Uterus (tissue), 4 donors: ENCODE measurements at places on chromosomes 16 and 17. TPM values are rescaled to one million over a fixed set of nuclear protein-coding genes. Genes with fewer than 3 reads are reported as not detected.
A peak's percentile ranks its signal among the peaks of the same experiment; 100 is the strongest.

GRCh38 chr16:50234771-50235556 lies 31.4 kb upstream of the ADCY7 start:
- no peak overlapping the region for H3K4me3 ChIP-seq
- H3K36me3 ChIP-seq, result no peaks in the 10 kb centered on the region
- DNase-seq, result no peak
- no peak overlapping the region for H3K27ac ChIP-seq
- no peaks in the 10 kb centered on the region for H3K4me1 ChIP-seq

- no peak overlapping the region for H3K4me3 ChIP-seq
- no peak for DNase-seq
- H3K4me1 ChIP-seq, result no peaks in the 10 kb centered on the region
- no peaks in the 10 kb centered on the region for H3K27me3 ChIP-seq
Observed at GRCh38 chr17:63002625-63003024, 36.6 kb downstream of the TANC2 start.

GRCh38 chr16:72785171-72785570 lies 262.8 kb downstream of the ZFHX3 start:
- no peak overlapping the region for H3K4me3 ChIP-seq
- H3K36me3 ChIP-seq, result no peaks in the 10 kb centered on the region
- H3K27ac ChIP-seq, result no peak overlapping the region

- no peak overlapping the region for H3K4me3 ChIP-seq
- H3K27ac ChIP-seq, result no peak overlapping the region
- no peak for DNase-seq
- no peaks in the 10 kb centered on the region for H3K36me3 ChIP-seq
Observed at GRCh38 chr16:72367851-72368250, 195.9 kb upstream of the PMFBP1 start.

HOXB4 gene
- total RNA-seq, result 5.5 TPM

TMEM114 gene
- total RNA-seq, result not detected

GRCh38 chr17:83125515-83126274 lies 46.3 kb downstream of the METRNL start:
- no peak overlapping the region for H3K27ac ChIP-seq
- H3K27me3 ChIP-seq, result no peaks in the 10 kb centered on the region
- H3K36me3 ChIP-seq, result no peaks in the 10 kb centered on the region
- no peak overlapping the region for H3K4me3 ChIP-seq
- H3K4me1 ChIP-seq, result no peaks in the 10 kb centered on the region

CNTNAP4 gene
- total RNA-seq, result not detected

PCYT2 gene
- total RNA-seq, result 4.1 TPM

DNA sequence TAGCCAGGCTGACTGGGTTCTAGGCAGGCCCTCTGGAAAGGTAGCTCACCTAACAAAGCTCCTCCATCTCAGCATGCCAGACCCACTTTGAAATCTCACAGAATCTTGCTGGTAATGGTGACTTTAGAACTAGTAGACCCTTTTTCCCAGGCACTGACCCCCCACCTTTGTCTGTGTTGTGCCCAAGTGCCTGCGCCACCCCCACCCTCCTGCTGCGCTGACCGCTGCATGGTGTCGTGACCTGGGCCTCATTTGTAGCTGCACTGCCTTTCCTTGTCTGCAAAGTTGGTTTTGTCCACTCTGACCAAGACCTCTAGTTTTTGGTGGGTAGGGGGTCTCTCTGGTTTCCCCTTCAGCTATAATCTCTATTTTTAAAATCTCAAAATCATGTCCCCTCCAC lies 6.8 kb downstream of the ATXN1L start:
- H3K4me1 ChIP-seq, result no peaks in the 10 kb centered on the region
- no peak overlapping the region for H3K4me3 ChIP-seq
- H3K36me3 ChIP-seq, result no peaks in the 10 kb centered on the region
- DNase-seq, result no peak
- H3K27me3 ChIP-seq, result no peaks in the 10 kb centered on the region

GRCh38 chr17:16027708-16028584 lies 28.3 kb downstream of the TTC19 start:
- no peaks in the 10 kb centered on the region for H3K4me1 ChIP-seq
- peak overlapping the region; percentile 71 for H3K27ac ChIP-seq
- no peak overlapping the region for H3K4me3 ChIP-seq
- H3K27me3 ChIP-seq, result no peaks in the 10 kb centered on the region
- H3K36me3 ChIP-seq, result no peaks in the 10 kb centered on the region

DNA sequence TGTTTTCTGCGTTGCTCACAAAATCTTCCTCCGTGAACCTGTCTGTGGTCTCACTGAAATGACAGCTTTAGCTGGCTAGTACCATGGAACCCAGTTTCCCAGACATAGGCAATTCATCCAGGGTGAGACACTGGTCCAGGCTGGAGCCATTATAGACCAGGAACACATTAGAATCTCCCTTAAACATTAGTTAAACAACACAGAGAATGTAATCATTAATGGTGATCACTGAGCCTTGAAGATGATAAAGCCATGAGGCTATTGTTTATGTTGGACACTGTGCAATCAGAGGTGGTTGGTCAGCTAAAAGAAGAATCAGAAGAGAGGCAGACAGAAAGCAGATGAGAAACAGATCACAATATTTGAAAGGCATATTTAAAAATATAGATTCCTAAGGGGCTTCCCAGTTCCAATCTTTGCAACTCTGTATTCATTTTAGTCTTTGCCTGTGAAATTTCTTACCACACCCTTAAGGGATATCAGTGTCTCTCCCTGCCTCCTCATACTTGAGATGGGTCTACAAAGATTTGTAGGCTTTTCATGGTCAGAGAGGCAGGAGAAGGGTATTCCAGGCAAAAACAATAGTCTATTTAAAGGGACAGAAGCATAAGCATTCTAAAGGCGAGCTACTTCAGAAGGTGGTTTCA lies 317.9 kb downstream of the MAP2K6 start:
- H3K4me1 ChIP-seq, result no peaks in the 10 kb centered on the region
- H3K27ac ChIP-seq, result no peak overlapping the region
- DNase-seq, result no peak
